ENCODE measurements at places on chromosomes 16 and 17.

DNA sequence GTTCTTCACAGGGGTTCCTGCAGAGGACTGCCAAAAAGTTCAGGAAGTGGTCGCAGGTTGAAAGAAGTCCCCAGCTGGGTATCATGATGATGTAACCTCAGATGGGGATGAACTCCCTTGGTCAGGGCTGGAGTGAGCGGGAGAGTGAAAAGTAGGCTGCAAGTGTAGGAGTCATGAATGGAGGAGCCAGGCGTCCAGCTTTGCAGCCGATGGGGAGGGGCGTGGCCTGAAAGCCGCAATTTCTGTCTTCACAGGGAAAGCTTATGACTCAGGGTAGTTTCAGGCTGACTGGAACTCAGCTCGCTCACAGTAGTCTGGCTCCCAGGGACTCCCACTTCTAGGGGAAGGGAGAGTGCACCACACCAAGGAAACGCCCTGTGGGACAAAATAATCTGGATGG lies 70.0 kb upstream of the HS3ST3A1 start:
- DNase-seq = no peak

GRCh38 chr17:4555873-4556759 lies 932 bp upstream of the MYBBP1A start:
- DNase-seq = no peak

DNA sequence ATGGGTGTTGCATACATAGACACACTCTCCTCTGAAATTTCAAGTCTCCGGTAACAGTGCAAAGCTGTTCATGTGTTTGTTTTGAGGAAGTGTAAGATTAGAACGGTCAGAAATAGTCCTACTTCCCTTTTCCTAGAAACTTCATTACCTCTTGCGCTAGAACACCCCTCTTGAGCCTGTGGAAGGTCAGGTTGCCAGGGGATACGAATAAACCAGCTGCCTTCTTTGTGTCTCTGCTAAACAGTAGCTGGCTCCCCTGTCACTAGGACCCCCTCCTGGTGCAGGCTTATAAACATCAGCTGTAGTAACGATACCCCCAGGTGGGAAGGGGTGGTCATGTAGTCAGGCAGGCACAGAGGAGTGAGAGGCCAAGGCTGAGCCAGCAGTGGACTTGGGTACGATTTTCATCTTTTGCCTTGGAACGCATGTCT lies 113.4 kb upstream of the RCVRN start:
- no peak for DNase-seq

DNA sequence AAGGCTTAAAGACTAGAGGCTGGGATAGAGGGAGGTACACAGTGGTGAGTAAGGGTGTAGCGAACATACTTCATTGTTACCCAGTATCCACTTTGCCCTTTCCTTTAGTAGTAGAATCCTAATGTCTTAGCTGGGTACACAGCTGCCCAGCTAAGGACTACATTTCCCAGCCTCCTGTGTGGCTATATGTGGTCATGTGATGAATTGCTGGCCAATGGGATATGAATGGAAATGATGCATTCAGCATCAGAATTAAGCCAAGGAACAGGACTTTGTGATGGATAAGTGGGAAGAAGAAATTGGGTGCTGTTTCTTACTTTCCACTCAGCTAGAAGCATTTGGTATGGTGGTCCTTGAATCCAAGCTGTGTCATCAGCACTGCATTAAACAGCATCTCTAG lies 55.9 kb downstream of the FOXL1 start:
- no peak for DNase-seq

DNA sequence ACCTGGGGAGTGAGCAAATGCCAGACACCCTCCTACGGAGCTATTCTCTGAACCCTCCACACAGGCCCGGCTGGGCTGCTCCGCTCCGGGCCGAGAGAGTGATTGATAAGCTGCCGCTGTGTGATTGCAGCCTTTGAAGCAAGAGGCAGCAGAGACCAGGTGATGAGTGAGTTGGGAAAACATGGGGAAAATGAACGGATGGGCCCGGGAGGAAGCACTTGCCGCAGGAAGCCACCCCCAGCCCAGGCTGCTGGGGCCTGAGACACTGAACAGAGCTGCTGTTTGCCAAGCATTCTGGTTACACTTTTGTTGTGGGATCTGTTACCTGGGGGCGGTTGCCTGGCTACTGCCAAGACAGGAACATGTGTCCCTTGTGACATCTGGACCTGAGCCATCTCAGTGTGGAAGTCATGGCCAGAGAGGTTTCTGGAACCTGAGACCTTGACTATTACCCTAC lies 46.4 kb upstream of the KLHDC4 start:
- DNase-seq = no peak

GRCh38 chr17:55294042-55294751 lies 29.4 kb downstream of the HLF start:
- no peak for DNase-seq

GRCh38 chr17:81340607-81341515 lies 45.8 kb upstream of the SLC38A10 start:
- no peak for DNase-seq

DNA sequence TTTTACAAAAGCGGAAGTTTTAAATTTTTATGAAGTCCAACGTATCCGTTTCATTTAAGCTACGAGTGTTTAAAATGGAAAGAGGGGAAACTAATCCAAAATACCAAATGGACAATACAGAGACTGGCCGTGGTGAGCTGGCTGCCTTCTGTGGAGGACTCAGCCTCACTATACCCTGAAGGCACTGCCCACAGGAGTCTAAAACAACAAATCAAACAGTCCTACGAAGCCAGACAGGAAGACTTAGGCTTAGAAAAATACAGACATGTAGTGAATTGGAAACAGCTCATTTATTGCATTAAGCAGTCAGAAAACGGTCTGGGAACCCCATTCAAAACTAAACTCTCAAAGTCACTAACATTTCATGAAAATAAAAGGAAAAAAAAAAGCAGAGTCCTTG lies 75.1 kb downstream of the CYTH1 start:
- no peak for DNase-seq

- DNase-seq = no peak
Measured at GRCh38 chr17:58387834-58388233, 29.5 kb downstream of the RNF43 start.

GRCh38 chr17:2602597-2603017 lies 9.2 kb downstream of the PAFAH1B1 start:
- no peak for DNase-seq

DNA sequence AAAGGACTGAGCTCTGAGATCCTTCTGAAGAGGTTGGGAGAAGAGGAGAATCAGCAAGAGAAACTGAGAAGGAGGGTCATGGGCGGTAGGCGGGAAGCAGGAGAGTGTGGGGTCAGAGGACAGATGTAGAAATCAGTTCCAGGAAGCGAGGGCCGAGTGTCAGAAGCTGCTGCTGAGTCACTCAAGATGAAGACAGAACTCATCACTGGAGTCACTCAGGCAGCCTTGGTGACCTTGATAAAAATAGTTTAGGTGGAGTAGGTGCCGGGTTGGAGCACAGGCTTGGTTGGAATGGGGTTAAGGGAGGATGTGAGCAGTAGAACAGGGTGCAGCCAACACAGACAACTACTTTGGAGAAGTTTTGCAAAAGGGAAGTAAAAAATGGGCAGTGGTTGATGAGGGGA lies 6.1 kb upstream of the ITGAM start:
- no peak for DNase-seq

DNA sequence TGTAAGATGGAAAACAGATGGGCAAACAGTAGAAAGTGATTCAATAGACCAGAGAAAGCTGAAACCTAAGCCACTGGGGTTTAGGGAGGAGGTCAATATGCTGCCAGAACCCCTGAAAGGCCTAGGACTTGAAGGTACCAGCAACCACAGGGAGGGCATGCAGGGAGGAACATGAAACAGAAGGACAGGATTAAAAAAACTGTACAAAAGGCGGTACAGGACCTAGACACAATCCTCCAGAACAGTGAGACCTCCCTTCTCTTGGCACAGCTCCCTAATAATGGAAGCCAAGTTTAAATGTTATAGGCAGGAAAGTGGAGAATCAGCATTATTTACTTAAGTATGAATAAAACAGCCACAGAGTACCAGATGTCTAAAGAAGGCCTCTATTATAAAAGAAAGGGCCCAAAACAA lies 105.5 kb downstream of the SPAG9 start:
- no peak for DNase-seq

DNA sequence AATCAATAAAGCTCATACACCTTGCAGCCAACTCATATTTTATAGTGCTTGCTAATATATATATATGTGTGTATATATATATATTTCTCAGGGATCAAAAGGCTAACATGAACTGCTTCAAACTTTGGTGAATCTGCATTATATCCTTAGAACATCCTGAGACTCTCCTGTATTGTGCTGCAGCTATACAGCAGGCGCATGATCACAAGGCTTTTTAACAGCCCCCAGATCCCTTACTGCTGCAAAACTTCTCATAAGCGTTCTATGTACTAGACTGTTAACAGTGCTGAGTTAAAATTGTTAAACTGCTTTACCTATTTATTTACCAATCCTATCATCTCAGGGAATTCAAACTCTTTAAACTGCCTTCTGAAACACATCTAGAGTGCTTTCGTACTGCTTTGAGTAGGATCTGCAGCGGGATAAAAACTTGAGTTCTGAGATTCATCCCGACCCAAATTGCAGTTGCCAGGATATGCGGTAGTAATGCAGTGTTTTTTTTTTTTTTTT lies 1.3 kb downstream of the GPATCH8 start:
- DNase-seq = no peak

- no peak for DNase-seq
Measured at GRCh38 chr16:70694868-70695218, 9.0 kb upstream of the MTSS2 start.

DNA sequence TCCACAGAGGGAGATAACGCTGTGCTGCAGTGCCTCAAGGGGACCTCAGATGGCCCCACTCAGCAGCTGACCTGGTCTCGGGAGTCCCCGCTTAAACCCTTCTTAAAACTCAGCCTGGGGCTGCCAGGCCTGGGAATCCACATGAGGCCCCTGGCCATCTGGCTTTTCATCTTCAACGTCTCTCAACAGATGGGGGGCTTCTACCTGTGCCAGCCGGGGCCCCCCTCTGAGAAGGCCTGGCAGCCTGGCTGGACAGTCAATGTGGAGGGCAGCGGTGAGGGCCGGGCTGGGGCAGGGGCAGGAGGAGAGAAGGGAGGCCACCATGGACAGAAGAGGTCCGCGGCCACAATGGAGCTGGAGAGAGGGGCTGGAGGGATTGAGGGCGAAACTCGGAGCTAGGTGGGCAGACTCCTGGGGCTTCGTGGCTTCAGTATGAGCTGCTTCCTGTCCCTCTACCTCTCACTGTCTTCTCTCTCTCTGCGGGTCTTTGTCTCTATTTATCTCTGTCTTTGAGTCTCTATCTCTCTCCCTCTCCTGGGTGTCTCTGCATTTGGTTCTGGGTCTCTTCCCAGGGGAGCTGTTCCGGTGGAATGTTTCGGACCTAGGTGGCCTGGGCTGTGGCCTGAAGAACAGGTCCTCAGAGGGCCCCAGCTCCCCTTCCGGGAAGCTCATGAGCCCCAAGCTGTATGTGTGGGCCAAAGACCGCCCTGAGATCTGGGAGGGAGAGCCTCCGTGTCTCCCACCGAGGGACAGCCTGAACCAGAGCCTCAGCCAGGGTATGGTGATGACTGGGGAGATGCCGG lies 769 bp downstream of the CD19 start:
- DNase-seq = no peak

DNA sequence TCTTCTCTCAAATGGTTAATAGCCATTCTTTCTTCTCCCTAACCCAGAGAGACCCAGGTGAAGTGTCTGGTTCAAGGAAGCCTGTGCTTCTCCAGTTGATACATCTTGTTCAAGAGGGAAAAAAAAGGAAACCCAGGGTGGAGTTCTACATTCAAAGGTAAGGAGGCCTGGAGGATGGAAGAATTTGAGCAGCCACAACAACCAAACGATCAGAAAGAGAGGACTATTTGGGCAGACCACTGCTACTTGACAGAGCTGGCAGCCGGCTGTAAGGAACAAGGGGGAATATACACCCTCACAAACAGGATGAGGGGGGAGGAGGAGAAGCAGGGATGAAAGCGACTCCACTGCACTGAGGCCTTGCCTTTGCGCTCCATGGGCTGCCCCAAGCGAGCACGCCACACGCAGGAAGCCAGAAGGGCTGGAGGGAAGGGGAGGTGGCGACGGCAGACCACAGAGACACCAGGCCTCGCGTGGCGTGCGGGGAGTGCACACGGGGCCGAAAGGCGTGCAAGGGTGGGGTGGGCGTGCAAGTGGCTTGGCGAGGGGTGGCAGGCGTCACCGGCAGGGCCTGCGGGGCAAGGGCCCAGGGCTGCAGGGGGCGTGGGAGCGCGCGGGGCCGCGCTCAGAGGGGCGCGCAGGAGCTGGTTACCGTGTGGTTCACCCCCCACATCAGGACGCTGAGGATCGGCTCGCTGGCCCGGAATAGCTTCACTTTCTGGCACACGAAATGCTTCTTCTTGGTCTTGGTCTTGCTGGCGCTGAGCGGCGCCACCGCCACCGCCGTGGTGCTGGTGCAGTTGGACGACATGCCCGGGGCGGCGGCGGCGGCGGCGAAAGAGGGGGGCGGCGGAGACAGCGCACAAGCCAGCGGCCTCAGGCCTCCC lies 499 bp downstream of the PIP4K2B start:
- DNase-seq = peak; percentile 1

- no peak for DNase-seq
Measured at GRCh38 chr16:69538808-69539207, 27.0 kb upstream of the NFAT5 start.

GRCh38 chr16:75908331-75909117 lies 182.2 kb upstream of the CPHXL start:
- DNase-seq = no peak

DNA sequence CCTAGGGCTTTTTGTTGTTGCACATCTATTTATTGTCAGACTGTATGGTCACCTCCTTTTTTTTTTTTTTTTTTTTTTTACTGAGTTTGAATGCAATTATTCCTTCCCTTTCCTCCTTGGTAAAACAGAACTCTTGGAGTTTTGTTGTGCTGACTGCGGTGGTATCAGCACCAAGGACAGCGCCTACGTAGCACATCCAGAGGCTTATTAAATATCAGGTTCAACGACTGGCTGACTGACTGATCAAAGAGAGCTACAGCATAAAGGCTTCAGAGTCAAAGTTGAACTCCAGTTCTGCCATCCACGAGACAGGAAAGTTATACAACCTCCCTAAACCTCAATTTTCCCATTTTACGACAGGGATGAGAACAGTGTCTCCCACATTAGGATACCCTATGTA lies 86.1 kb upstream of the RBFOX1 start:
- DNase-seq = no peak
